ENCODE measurements at places on chromosomes 6 and 20. TPM values are rescaled to one million over a fixed set of nuclear protein-coding genes. Genes with fewer than 3 reads are reported as not detected.

MOG gene
- not detected for total RNA-seq

ABHD16B gene
- not detected for total RNA-seq

DNA sequence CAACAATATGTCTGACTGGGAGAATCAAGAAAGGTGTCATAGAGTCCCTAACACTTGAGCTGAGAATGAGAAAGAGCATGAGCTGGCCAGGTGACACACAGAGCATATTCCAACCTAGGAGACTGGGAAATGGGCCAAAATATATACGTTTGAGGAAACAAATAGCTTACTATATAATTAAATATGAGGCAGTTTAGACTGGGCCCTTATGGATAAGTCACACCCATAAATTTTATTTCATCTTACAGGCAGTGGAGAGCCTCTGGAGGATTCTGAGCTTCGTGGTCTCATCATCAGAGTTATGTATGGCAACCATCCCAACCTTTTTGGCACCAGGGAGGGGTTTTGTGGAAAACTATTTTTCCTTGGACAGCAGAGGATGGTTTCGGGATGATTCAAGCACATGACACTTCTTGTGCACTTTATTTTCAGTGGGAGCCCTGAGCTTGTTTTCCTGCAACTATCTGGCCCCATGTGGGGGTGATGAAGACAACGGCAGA, 12.9 kb upstream of the NQO2 start:
- no peak overlapping the region for H3K27ac ChIP-seq
- no peaks in the 10 kb centered on the region for H3K36me3 ChIP-seq
- H3K4me1 ChIP-seq: peaks cover 8% of the 10 kb centered on the region
- no peaks in the 10 kb centered on the region for H3K27me3 ChIP-seq

- DNase-seq: no peak
- H3K4me3 ChIP-seq: no peak overlapping the region
- no peak overlapping the region for H3K27ac ChIP-seq
- H3K4me1 ChIP-seq: peaks cover 10% of the 10 kb centered on the region
Measured at GRCh38 chr6:24916496-24916895, 19.3 kb downstream of the RIPOR2 start.

GRCh38 chr6:144181639-144182038, 31.3 kb downstream of the STX11 start:
- H3K4me1 ChIP-seq: no peaks in the 10 kb centered on the region
- no peak overlapping the region for H3K27ac ChIP-seq
- H3K4me3 ChIP-seq: no peak overlapping the region
- no peaks in the 10 kb centered on the region for H3K36me3 ChIP-seq
- no peak for DNase-seq
- no peaks in the 10 kb centered on the region for H3K27me3 ChIP-seq

Measured in Peyer's patch (tissue), 4 donors.